ENCODE measurements at places on chromosomes 6 and 20. TPM values are rescaled to one million over a fixed set of nuclear protein-coding genes. Genes with fewer than 3 reads are reported as not detected.

DNA sequence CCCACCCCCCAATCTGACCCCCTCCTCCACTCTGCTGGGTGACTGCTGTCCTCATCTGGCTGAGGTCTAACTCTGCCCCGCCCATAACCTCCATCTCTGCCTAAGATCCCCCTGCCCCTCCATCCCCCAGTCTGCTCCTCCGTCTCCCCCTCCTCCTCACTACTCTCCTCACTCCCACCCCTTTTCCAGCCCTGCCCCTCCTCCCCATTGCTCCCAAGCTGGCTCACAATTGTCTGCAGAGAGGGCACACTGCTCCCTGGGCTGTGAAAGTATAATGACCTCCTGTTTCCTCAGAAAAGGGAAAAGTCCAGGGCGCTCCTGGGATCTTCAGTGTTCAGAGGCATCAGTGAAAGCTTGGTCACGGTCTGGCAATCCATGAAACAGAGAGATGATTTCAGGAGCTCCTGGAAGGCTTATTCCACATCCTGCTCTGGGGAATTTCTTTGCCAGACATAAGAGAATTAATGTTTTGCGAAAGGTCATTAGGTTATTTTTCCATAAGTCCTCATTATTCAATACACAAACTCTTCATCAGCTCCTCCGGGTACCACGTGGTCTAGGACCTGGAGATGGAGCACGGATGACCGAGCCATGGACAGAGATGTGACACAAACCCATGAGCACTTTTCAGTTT, 21.5 kb downstream of the CST5 start:
- DNase-seq: no peak
- H3K36me3 ChIP-seq: no peaks in the 10 kb centered on the region
- no peak overlapping the region for H3K4me3 ChIP-seq

- H3K36me3 ChIP-seq: no peaks in the 10 kb centered on the region
- no peak for DNase-seq
- no peaks in the 10 kb centered on the region for H3K4me1 ChIP-seq
Observed at GRCh38 chr20:59561614-59562277, 42.6 kb upstream of the PHACTR3 start.

- no peak overlapping the region for H3K4me3 ChIP-seq
- H3K36me3 ChIP-seq: no peaks in the 10 kb centered on the region
- no peak for DNase-seq
- H3K27me3 ChIP-seq: no peaks in the 10 kb centered on the region
Observed at GRCh38 chr6:13413900-13414555, 73.4 kb downstream of the GFOD1 start.

DNA sequence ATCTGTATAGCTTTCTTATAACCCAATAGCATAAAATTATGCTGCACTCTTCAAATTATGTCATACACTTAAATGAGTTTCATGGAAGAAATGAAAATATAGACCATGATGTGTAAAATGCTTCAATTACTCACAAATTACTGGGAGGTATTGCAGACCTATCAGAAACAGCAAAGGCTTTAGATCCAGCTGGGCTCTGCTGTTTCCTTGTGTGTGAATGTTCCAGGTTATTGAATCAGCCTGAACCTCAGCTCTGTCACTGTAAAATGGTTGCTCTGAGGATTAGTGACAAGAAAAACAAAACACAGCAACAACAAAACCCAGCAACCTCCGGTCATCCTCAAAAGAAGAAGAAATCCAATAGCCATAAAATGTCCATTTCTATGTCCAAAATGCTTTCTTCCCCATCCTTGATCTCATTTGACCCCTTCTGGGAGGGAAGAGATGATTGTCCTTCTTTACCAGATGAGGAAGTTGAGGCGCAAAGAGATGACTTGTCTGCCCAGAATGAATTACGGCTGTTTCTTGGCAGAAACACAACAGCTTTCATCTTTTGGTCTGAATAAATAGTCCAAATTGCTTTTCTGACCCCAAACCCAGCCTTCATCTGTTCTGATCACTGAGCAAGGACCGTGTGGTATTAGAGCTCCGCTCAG, 42.2 kb upstream of the TGM6 start:
- H3K4me3 ChIP-seq: no peak overlapping the region
- no peaks in the 10 kb centered on the region for H3K4me1 ChIP-seq
- H3K27ac ChIP-seq: no peak overlapping the region
- no peak for DNase-seq
- peaks cover 29% of the 10 kb centered on the region for H3K27me3 ChIP-seq

DNA sequence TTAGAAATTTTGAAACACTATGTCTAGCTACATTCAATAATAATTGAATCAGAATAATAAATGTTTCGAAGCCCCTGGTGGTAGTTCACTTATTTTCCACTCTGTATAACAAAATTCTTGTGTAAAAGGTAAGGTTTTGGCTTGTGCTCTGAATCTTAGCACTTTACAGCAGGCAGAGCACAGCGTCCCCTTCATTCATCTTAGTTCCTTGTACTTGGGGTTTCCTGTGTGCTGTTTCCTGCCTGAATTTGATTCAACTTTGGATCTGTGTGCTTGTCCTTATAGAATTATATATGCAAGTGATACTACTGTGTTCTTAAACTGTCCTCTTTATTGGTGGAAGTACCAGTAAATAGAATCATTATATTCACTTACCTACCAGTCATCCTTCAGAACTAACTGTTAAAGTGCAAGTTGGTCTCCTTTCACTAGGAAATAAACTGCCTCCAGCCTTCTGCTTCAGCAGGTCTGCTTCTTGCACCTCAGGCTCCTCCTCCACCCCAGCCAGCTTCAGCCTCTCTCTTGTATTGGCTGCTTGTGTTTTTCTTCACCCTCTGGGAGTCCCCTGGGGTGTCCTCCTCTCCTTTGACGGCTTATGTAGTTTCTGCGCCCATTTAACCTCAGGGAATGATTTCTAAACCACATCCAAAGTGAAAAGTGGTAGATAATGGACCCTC, 28.8 kb upstream of the TULP4 start:
- no peak overlapping the region for H3K4me3 ChIP-seq
- no peak overlapping the region for H3K27ac ChIP-seq
- no peak for DNase-seq

DNA sequence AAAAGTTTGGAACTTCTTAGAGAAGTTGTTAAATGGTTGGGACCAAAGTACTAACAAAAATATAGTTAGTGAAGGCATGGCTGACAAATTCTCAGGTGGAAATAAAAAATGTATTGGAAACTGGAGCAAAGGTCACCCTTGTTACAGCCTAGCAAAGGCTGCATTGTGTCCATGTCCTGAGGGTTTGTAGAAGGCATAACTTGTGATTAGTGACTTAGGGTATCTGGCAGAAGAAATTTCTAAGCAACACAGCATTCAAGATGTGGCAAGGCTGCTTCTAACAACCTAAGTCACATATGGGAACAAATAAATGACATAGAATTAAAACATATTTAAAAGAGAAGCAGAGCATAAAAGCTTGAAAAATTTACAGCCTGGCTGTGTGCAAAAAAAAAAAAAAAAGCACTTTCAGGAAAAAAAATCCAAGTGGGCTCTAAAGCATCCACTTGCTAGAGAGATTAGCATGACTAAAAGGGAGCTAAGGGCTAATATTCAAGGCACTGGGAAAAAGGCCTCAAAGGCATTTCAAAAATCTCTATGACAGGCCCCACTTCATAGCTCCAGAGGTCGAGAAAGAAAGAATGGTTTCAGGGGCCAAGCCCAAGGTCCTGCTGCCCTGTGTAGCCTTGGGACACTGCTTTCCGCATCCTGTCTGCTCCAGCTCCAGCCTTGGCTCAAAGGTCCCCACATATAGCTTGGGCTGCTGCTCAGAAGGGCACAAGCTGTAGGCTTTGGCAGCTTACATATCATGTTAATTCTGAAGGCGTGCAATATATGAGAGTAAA, 453.2 kb upstream of the PTCHD4 start:
- no peaks in the 10 kb centered on the region for H3K36me3 ChIP-seq
- H3K27me3 ChIP-seq: no peaks in the 10 kb centered on the region
- peaks cover 9% of the 10 kb centered on the region for H3K4me1 ChIP-seq
- no peak for DNase-seq

DNA sequence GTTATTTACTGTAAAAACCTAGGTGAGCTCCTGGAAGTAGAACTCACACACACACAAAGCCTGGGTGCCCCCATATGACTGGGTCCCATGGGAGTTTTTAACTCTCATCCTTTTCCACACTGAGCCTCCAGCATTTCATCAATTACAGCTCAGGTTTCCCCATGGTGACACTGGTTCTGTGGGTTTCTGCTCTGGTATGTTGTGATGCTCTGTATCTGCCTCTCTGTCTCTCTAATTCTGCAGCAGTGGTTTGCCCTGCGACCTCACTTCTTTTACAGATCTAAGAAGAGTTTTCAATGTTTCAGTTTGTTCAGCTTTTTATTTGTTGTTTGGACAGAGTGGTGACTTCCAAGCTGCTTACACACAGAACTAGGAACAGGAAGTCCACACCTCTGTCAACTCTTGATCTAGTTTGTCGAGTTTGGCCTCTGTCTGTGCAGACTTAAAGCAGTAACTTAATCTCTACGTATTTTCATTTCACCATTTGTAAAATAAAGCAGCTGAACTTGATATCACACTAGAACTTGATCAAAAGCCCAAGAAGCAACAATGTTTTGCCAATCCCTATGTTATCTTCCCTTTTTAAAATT, 554.3 kb downstream of the EPHA7 start:
- DNase-seq: no peak
- no peaks in the 10 kb centered on the region for H3K36me3 ChIP-seq
- no peaks in the 10 kb centered on the region for H3K27me3 ChIP-seq

GRCh38 chr6:1884313-1884712, 274.6 kb downstream of the FOXC1 start:
- H3K4me3 ChIP-seq: no peak overlapping the region
- no peak overlapping the region for H3K27ac ChIP-seq
- peaks cover 6% of the 10 kb centered on the region for H3K4me1 ChIP-seq
- DNase-seq: no peak
- H3K27me3 ChIP-seq: no peaks in the 10 kb centered on the region

GRCh38 chr20:47622118-47622665, 120.5 kb downstream of the NCOA3 start:
- H3K27ac ChIP-seq: peak overlapping the region; percentile 63
- no peaks in the 10 kb centered on the region for H3K27me3 ChIP-seq
- no peak for DNase-seq
- H3K4me3 ChIP-seq: no peak overlapping the region

GRCh38 chr6:35215665-35216411, 2.1 kb downstream of the SCUBE3 start:
- no peak overlapping the region for H3K4me3 ChIP-seq
- peaks cover 8% of the 10 kb centered on the region for H3K36me3 ChIP-seq
- H3K4me1 ChIP-seq: peaks cover 20% of the 10 kb centered on the region
- DNase-seq: no peak
- H3K27me3 ChIP-seq: peaks cover 74% of the 10 kb centered on the region

Gene HLA-DQA2
- total RNA-seq: 2.1 TPM

Gene SLA2
- total RNA-seq: not detected

Gene RNASET2
- 70.2 TPM for total RNA-seq

Gene MDFI
- total RNA-seq: 23.9 TPM

Gene CCR6
- not detected for total RNA-seq

Gene SYCP2
- total RNA-seq: 56.0 TPM

Measured in Calu3 (cell line).